C1 segment of cervical spinal cord (tissue), 14 donors: ENCODE measurements at places on chromosomes 2 and 18.
A peak's percentile ranks its signal among the peaks of the same experiment; 100 is the strongest.

- DNase-seq = no peak
Measured at GRCh38 chr2:60959501-60959900, 58.0 kb upstream of the PEX13 start.

GRCh38 chr2:96191937-96192670 lies 16.5 kb downstream of the STARD7 start:
- DNase-seq = no peak

DNA sequence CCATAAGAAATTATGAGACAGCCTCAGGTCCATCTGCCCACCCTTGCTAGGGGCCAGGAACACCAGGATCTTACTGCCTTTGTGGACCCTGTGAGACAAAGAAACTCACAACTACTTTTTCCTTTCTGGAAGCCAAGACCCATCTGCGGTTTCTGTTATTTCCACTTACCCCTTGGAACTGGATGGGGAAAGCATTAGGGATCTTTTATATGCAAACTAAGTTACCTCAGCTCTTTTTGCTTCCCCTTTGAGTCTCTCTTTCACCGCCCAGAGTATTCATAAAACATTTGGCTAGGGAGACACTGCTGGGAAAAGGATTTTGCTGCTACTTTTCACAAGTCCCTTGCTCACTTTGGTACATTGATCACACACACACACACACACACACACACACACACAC lies 95.7 kb downstream of the ZNF385B start:
- DNase-seq = no peak

GRCh38 chr18:62369129-62369644 lies 44.1 kb downstream of the TNFRSF11A start:
- DNase-seq = no peak

- no peak for DNase-seq
Measured at GRCh38 chr2:138962686-138963085, 182.5 kb upstream of the NXPH2 start.

GRCh38 chr2:54115284-54116137 lies at the start of gene ACYP2:
Gene ACYP2 (plus strand): TSS chr2:54115615.
- DNase-seq = peak; percentile 98

DNA sequence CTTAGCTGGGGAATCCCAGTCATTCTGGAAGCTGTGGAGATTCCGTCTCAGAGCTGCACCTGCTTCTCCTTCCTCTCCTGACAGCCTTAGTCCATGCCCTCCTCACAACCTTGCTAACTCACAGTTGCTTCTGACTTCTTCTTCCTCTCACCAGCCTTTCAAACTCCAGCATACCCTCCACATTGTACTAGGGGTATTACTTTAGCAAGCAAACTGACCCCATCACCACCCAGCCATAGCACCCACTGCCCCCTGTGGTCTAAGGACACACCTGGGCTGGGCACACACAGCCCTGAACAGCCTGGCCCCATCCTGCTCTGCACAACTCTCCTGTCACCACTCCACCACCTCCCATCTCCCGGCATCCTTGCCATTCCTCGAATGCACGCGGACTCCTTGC lies 208.2 kb downstream of the FBXO15 start:
- DNase-seq = no peak

DNA sequence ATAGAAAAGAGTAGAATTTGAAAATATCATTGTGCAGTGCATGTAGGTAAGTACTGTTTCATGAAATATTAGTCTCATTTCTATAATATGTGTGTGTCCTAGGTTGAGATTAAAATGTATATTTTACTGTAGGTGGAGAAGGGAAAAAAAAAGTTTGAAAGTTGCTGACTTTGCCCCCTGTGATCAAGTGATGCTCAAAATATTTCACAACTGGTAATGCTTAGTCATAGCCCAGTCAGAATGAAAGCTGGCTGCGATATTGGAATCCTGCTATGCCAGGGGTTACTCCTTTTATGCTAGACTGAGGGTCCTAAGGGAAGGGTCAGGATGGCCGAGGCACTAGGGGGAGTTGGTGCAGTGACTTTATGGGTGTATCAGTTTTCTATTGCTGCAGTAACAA lies 19.5 kb upstream of the CFAP36 start:
- DNase-seq = no peak

DNA sequence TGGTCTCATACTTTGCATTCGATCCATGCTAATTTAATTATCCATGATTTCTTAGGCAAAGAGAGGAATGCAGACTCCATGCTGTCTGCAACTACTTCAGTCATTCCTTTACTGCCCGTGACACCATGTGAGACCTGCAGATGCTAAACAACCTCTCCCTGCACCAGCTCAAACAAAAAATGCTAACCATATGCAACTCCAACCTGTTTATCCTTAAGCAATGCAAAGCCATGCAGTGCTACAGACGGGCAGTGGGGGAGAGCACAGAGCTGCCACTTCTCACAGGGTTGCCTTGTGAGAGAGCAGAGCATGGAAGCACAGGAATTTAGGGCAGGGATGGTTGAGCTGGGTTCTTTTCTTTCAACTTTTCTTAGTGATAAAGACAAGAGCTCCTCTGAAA lies 74.9 kb upstream of the KLHL14 start:
- DNase-seq = no peak

GRCh38 chr2:1136846-1137245 lies 186.2 kb downstream of the SNTG2 start:
- DNase-seq = no peak

DNA sequence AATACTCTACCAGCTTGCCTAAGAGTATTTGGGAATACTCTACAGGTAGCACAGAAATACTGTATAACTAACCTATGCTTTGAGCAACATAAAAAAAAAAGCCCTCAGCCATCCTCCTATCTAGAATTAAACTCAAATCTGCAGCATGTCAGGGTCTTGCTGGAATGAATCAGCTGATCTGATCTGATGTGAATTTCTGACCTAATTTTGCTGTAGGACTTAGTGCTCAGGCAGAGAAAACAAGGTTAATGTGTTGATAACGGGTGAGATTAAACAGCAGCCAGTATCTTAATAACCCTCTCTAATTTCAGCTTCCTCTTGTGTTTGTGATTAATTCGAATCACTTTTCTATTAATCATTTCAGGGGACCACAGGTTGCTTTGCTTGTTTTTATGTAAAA lies 16.3 kb downstream of the NYAP2 start:
- DNase-seq = no peak

DNA sequence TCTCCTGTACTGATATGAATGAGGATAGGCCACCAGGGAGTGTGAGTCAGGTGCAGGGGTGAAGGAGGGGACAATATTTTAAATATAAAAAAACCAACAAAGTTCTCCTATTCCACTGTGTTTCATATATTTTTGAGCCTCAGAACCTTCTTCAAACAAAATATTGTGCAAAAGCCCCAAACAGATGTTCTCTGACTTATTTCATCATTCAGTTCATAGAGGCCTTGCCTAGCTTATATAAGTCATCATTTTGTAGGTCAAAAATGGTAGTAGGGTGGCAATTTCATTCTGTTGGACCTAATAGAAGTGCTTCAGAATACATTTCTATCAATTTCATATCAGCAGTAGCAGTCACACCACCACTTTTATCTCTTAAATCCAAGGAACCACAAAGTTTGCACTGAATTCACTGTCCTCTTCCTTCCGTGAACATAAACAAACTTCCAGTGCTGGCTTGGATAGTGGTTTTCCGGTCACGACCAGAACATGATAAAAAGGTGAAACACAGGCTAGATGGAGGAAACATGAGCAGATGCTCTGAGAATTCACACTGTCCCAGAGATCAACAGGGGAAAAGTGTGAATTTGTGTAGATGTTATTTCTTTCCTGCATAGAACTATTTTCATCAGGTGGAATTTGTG lies 99.1 kb downstream of the EN1 start:
- no peak for DNase-seq

DNA sequence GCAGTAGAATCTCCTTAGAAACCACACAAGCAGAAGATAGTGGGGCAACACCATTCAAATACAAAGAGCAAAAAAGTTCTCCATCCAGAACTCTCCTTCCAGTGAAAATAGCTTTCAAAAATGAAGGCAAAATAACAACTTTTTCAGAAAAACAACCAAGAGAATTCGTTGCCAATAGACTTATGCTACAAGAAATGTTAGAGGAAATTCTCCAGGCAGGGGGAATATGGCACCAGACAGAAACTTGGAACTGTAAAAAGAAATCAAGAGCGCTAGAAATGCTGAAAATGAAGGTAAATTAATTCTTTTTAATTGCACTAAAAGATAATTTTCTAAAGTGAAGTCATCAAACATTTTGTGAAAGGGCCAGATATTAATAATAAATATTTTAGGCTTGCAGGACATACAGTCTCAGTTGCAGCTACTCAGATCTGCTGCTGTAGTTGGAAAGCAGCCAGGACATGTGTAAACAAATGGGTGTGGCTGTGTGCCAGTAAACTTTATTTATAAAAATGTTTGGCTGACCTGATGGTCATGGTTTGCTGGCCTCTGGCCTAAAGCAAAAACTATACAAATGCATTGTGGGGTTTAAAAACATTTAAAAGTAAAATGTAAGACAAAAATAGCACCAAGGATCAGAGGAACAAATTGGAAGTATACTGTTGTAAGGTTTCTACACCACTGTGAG lies 73.7 kb upstream of the TGFA start:
- DNase-seq = no peak

DNA sequence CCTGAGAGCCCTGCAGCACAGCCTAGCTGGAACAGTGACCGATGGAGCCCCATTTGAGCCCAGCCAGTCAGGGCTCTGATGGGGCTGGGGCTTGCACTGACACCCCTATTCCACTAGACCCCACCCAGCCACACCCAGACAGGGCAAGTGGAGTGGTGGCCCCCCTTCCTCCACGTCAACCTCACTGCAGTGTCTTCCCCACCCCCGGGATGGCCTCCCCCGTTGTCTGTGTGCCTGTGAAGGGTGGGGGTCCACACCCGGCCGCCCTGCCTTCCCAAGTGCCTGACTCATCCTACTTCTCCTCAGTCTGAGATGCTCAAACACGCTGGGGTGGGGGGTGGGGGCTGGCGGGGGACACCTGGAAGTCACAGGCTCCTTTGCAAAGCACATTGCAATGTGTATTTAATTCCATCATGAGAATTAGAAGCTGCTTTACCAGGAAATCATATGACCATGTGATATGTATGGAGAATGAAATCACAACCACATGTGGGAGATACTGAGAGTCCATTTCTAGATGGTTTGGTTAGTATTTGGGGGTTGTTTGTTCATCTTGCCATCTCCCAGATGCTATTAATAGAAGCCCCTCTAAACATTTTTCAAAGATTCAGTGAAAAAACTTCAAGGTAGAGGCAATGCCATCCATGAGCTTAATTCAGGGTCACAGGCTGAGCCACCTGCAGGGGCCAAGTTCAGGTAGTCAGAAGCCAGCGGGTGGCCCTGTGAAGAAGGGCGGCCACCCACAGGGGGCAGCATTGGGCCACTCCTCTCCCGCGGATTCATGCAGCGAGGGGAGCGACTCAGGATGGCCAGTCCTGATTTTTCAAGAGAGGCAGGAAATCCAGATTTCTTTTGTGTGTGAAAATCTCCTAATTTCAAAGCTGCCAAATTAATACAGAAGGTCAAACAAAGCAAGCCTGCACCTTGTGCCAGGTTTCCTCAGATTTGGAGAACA lies 22.7 kb upstream of the GMPPA start:
- peak; percentile 12 for DNase-seq

DNA sequence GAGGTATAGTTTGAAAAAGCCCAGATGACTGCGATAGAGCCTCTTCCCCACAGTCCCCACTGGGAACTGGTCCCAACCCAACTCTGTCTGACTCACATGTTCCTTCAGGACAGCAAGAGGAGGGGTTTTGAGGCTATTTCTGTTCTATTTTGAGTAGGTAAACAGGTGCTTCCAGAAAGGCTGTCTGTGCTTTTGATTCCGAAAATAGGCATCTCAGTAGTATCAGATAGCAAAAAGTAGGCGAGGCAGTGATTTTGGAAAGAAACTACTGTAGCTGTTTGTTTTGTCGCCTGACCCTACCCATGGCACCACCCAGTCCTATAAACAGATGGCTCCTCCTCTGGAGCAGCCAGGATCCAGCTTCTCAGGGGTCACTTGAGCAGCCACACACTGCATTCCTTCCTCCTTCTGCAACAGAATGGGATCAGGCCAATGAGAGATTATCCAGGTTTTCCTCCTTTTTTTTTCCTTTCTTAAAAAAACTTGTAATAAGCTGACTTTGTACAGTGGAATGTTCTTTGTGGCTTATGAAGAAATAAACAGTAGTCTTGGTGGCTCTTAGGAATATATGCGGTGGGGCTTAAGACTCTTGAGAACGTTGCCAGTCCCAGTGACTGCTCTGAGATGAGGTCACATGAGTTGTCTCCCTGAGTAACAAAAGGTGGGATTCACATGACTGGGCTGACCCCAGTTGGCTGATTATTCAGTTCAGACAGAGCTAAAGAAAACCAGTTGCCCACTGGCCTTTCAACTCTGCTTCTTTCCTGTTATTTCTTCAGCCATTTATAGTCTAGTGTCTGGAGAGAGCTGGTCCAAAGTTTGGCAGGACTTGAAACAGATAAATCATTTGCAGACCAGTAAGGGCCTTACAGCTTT lies 98.6 kb downstream of the KCNS3 start:
- DNase-seq = no peak

- DNase-seq = no peak
Measured at GRCh38 chr18:42813570-42813969, 301.9 kb downstream of the RIT2 start.

GRCh38 chr18:54396760-54397159 lies 39.1 kb downstream of the C18orf54 start:
- no peak for DNase-seq

- DNase-seq = no peak
Measured at GRCh38 chr2:234143896-234144295, 93.4 kb downstream of the SPP2 start.

- DNase-seq = no peak
Measured at GRCh38 chr2:231581328-231581727, 11.3 kb upstream of the TEX44 start.

DNA sequence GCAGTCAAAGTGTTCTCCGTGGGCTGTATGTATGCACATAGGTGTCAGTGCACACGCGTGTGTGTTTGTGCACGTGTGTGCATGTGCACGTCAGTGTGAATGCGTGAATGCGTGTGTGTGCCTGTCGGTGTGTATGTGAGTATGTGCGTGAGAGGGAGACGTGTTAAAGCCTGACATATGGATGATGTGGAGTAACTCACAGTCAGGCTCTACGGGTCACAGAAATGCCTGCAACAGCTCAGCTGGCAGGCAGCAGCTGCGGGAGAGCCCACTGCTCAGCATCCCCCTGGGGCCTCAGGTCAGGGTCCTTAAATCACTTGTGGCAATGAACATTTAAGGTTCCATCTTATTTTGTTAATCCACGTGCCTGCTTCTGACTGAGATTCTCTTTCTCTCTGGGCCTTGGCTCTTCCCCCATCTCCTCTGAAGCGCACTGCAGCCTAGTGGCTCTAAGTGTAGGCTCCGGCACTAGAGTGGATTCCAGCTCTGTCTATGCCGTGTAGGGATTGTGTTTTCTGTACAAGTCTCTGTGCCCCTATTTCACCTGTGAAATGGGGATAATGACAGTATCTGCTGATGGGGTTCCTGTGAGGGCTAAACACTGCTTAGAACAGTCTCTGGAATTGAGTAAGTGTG lies 63.0 kb downstream of the DYSF start:
- DNase-seq = no peak

- no peak for DNase-seq
Measured at GRCh38 chr2:151410485-151410834, 758 bp downstream of the RIF1 start.

GRCh38 chr18:51260118-51260517 lies 62.6 kb upstream of the MEX3C start:
- DNase-seq = no peak
